NCI-H187 (cell line): ENCODE measurements at places on chromosomes 4 and X.

- no peak for DNase-seq
These were observed 181.0 kb upstream of the KCNIP4 start for GRCh38 chr4:22129454-22130029.

GRCh38 chrX:56987741-56988140 lies 7.6 kb downstream of the SPIN3 start:
- DNase-seq = no peak

GRCh38 chrX:134548257-134549201 lies 88.6 kb downstream of the HPRT1 start:
- no peak for DNase-seq

DNA sequence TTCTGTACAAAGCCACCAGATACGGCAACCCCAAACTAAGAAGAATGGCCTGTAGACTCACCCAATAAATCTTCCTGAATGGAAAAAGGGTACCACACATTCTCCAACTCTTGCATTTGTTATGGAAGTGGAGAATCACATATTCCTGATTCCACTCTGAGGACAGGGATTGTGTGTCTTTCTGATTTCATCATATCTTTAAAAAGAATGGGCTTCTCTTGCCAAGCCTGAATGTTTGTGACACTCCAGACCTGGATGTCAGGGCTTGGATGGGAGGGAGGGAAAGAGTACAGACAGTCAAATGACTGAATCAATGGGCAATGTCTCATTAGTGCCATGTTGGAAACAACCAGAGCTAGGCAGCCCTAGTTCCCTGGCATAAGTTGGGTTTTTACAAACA lies 77.4 kb downstream of the PLAC1 start:
- no peak for DNase-seq

GRCh38 chr4:74006009-74006476 lies 7.6 kb upstream of the CXCL5 start:
- DNase-seq = no peak

- DNase-seq = no peak
These were observed 810.4 kb downstream of the TRIML1 start for GRCh38 chr4:188949596-188949995.

GRCh38 chrX:42089031-42089430 lies 165.7 kb upstream of the CASK start:
- no peak for DNase-seq

- no peak for DNase-seq
These were observed 57.8 kb downstream of the APBB2 start for GRCh38 chr4:41156574-41156973.

DNA sequence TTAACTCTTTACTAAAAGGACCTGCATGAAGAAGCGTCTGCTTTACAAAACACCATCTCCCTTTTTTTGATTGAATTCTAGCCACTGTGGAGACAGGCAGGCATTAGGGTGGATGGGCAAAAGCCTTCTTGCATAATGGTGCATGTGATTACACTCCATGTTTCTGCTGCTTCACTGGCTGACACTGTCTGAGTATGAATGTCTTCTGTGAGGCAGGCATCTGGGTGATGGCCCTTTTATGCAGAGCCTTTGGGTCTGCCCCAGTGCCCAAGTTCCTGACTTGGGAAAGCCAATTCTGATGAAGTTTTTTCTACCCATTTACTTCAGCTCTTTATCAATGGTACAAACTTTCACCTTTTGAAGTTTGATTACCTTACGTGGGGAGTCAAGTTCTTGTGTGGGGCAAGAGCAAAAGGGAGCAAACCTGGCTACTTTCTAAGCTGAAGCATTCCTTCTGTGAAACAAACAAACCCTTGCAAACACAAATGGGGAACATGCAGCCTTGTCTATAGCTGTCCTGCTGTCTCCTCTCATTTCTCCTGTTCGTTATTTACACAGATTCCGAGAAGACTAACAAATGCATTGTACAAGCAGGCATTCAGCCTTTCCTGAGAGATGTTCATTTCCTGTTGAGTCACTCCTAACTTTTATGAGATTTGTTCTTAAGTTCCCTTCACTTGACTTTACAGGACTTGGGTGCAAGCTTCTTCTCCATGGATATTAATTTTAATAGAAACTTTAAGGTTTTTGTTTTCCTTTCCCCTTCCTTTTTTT lies 301.9 kb downstream of the TLL1 start:
- DNase-seq = no peak

DNA sequence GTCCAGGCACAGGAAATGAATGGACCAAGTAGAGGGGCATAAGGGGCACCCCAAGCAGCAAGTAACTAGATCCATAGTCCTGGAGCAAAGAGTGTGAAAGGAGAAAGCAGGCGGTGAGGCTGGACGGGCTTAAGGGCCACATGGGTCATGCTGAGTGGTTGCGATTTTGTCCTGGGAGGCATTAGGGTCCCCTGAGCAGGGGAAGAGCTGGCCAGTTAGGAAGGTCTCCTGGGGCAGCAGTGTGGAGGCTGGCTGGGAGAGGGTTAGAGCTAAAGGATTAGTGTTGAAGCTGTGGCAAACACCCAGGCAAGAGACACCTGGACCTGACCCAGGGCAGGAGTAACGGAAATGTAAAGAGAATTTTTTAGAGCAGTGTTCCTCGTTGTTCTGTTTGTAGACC lies 26.5 kb downstream of the MYOZ2 start:
- DNase-seq = no peak

DNA sequence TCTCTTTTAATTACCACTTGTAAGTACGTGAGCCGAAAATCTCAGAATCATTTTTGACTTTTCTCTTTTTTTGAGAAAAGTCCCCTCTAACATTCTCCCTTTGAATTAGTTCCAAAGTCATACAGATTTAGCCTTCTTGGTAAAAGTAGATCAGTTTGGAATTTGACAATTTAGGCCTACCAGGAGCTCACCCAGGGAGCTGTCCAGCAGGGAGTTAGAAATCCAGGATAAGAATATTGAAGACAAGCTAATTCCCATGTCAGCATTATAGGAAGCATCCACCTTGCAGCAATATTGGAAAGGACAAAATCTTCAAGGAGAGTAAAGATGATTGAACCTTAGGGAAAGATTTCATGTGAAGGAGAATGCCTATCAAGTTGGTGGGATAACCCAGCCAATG lies 352.2 kb upstream of the CPEB2 start:
- no peak for DNase-seq

DNA sequence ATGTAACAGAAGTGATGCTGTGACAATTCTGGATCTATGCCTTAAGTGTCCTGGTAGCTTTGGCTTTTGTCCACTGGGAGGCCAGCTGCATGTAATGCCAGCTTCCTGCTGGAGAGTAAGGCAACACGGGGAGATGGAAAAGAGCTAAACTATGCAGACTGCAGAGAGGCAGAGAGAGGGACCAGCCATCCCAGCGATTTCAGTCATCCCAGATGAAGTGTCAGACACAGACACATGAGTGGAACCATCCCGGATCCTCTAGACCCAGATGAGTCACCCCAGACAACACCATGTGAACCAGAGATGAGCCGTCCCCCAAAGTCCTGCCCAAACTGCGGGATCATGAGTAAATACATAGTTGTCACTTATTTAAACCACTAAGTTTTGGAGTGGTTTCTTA lies 14.6 kb downstream of the SRPX start:
- no peak for DNase-seq

DNA sequence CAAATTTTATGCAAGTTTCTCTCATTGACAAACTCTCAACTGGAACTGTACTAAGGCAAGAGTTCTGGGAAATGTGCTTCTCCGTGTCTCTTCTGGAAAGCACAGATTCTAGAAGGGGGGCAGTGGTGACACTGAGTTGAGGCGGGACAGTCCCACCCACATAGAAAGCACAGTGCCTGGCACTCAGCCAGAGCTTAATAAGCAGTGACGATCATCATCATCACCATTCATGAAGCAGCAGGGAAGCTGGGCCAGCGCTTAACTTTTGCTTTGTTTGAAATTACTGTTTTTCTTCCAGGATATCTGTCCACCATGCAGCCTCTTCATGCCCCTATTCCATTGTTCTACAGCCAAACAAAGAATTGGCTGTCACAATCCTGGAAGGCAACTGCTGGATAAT lies 60.3 kb downstream of the BEND2 start:
- no peak for DNase-seq

- DNase-seq = no peak
These were observed 32.9 kb downstream of the CPEB2 start for GRCh38 chr4:15035159-15035558.

GRCh38 chr4:149409555-149409962 lies 406.1 kb downstream of the IQCM start:
- DNase-seq = no peak

- no peak for DNase-seq
These were observed 58.9 kb downstream of the CHIC2 start for GRCh38 chr4:54005475-54005874.

DNA sequence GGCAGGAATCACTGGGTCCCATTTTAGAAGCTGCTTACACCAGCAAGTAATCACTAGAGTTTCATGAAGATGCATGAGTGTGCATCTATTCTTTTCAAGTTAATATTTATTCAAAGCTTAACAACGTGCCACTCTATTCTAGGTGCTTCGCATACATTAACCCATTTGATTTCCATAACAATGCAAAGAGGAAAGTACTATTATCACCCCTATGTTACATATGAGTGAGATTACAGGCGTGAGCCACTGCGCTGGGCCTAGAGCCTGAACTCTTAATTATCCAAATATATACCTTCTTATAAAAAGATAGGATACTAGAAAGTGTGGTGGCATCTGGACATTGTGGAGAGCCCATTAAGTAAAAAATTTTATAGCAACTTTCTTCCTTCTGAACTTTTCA lies 65.4 kb downstream of the CXCL13 start:
- DNase-seq = no peak

DNA sequence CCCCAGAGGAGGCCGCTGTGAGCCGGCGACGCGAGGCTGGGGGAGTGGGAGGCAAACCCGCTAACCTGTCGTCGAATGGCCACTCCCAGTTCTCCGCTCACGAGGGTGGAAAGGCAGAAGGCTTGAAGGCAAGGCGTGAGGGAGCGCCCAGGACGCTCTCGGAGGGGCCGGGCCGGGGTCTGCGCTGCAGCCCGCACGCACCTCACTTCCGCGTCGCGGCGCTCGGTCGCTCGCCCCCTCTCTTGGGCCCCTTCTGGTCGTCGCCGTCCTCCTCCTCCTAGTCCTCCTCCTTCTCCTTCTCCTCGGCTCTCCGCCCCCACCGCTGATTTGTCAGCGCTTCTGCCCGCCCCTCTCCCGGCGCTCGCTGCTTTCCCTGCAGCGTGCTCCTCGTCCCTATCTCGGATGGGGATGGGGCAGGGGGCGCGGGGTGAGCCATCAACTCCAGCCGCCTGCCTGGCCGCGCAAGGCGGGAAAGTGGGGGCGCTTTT lies at the start of gene SNCA:
Gene SNCA (minus strand): TSS at position 265 of the 488 bp plus-strand sequence. CDS start 1,494 bp downstream, outside the sequence.
- DNase-seq = peak; percentile 12

- no peak for DNase-seq
These were observed at the start of gene MAGEB18 for GRCh38 chrX:26138274-26138673. Gene MAGEB18, plus strand, starts transcription at chrX:26138343. Its CDS starts 643 bp downstream, at chrX:26138986.

DNA sequence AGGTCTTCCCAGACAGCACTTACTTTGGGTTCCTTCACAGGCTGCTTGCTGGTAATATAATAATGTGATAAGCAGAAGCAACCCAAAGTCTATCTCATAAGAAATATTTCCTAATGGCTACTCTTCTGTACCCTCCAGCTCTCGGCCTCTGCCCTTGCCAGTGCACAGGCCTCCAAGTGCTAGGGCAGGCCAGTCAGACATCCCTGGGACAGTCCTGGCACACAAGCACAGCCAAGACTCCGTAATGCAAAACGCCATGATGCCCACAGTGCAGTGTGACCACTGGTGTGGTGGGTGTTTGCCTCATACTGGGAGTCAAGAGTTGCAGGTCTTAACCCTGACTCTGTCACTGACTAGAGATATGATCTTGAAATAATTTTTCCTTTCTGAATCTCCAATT lies 35.1 kb downstream of the RNF150 start:
- no peak for DNase-seq

- DNase-seq = peak; percentile 64
These were observed 66.2 kb downstream of the MAGEA1 start for GRCh38 chrX:153245288-153245731.

- no peak for DNase-seq
These were observed at the start of gene UCP1 for GRCh38 chr4:140568507-140569306. Gene UCP1, minus strand, starts transcription at chr4:140568961. Its CDS starts 232 bp downstream, at chr4:140568729.

DNA sequence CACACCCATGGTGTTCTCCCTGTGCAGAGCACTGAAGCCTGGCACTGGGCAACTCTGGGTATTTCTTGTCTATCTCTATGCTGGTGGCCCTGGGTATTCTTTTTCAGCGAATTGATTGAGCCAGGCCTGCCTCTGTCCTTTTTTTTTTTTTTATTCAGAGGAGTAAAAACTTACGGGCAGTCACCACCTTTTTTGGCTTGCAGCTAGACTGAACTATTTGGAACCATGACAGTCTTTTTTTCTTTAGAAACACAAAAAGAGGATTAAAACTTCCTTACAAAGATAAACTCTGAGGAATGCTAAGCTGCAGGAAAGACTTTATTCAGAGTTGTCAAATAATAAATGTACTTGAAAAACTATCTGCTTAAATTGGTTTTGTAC lies 119.2 kb upstream of the STIM2 start:
- DNase-seq = no peak

GRCh38 chr4:105509291-105509690 lies 35.4 kb upstream of the PPA2 start:
- DNase-seq = no peak

DNA sequence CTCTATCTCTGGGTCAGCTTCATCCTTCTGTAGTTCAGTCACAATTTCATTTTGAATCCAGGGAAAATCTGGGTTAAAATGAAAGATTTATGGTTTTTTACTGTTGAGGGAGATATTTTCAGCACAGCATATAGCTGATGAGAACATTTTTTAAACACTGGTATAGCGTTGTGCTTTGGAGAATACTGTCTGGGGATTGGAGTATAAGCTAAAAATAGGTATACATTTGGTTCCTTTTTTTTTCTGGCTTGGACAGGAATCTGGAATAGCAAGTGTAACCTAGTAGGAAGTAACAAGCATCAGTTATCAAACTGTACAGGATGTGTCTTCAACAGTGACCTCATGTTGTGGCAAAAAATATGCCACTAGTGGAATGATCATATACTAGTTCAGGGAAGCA lies 149.1 kb downstream of the GRXCR1 start:
- DNase-seq = no peak

DNA sequence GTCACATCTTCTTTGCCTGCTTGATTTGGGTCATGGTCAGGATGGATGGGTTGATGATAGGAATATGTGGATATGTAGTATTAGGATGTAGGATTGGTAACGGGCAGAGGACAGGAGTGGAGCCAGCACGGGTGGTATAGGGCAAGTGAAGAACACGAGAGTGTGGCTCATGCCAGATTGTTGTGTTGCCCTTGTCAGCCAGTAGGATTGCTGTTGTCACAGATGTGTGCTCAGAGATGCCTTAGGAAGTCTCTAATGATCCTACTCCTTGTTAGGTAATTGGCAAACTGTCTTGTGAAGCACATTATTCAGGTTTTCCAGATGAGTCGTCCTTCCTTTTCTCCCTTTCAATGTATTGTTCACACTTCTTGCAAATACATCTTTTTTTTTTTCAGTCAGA lies 5.5 kb downstream of the ATP10D start:
- no peak for DNase-seq

DNA sequence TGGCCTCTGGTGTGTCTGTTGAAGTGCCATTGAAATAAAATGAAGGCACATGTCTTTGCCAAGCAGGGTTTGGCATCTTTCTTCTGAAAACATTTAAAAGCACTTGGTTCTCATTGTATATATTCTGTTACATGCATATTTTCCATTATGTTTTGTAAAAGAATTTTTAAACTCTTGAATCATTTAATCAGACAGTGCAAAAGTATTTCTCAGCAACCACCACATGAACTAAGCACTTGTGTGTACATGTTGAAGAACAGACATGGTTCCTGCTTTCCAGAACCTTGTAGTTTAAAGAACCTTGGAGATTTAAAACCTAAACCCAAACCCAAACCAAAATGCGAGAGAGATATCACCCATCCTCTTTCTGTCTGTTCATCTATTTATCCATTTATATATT lies 220.3 kb upstream of the GIMD1 start:
- DNase-seq = no peak

GRCh38 chrX:71910643-71910985 lies at the start of gene NHSL2:
Gene NHSL2, plus strand, starts transcription at chrX:71910845.
- no peak for DNase-seq
